Posterior vena cava (tissue), 2 donors: ENCODE measurements at places on chromosomes 13 and 19. TPM values are rescaled to one million over a fixed set of nuclear protein-coding genes. Genes with fewer than 3 reads are reported as not detected.
A peak's percentile ranks its signal among the peaks of the same experiment; 100 is the strongest.

Gene SIGLEC6
- total RNA-seq, result 0.86 TPM

Gene MBD3L2
- total RNA-seq, result not detected

Gene NDUFS7
- 55.1 TPM for total RNA-seq

Gene SRRM5
- 0.38 TPM for total RNA-seq

Gene RINL
- 5.8 TPM for total RNA-seq

Gene GARIN5A
- not detected for total RNA-seq

- DNase-seq, result no peak
Measured at GRCh38 chr13:46628622-46629365, 75.8 kb downstream of the LRCH1 start.

- no peak for DNase-seq
Measured at GRCh38 chr13:38301236-38301635, 48.4 kb upstream of the UFM1 start.

DNA sequence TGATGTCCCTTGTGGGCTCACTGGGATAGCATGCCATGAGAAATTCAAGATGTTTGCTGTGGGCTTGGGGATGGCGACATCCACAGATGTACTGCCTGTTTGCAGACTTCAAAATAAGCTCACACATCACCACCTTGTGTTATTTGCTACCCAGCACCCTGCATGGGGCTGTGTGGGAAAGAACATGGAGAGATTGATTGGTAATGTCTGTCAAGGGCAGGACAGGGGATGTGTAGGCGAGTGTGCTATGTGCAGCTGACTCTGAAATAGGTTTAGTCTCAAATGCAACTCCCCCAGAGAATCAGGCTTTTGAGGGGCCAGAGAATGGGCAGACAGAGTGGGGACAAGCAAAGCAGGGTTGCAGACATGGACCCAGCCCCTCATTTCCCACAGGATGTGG is 24.7 kb downstream of the PNPLA6 start:
- DNase-seq, result no peak

- DNase-seq, result no peak
Measured at GRCh38 chr19:1133471-1133929, 29.7 kb downstream of the GPX4 start.

- no peak for DNase-seq
Measured at GRCh38 chr13:83881917-83882605, at the start of gene SLITRK1. TSS of gene SLITRK1 (minus strand) at chr13:83882474. CDS start at chr13:83881507, 967 bp downstream.

- DNase-seq, result no peak
Measured at GRCh38 chr13:80559944-80560343, 219.0 kb upstream of the SPRY2 start.

DNA sequence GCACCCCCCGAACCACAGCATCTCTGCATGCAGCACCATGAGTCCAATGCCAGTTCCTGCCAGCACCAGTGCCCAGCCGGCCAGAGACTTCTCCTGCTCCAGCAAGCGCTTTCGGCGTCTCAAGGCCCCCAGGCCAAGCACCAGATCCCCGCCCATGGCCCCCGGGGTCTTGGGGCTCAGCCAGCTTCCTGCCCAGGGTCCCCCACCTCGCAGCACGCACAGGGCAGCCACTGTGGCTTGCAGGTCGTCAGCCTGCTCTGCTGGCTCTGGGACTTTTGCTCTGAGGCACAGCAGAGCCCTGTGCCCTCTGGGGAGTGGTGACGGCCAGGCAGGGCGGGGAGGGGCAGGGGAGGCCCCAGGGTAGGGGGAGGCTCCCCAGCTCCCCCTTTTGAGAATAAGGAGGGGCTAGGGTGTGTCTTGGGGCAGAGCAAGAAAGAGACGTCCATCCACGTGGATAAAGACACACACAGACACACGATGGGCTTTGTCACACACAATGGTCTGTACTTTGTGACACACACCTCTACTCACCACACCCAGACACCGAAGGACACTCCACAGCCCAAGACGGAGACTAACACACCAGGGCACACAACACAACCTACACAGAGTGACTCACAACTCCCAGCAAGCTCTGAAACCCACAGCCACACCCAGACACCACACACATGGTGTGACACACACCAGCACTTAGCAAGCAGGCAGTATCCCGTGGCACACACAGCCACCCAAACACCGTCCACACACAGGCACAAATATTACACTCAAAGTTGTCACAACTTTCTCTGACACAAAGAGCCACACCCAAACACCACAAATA is at the start of gene KCNN4:
TSS of gene KCNN4 (minus strand) at position 268 of the 820 bp plus-strand sequence. CDS start at position 156, 112 bp downstream.
- no peak for DNase-seq

DNA sequence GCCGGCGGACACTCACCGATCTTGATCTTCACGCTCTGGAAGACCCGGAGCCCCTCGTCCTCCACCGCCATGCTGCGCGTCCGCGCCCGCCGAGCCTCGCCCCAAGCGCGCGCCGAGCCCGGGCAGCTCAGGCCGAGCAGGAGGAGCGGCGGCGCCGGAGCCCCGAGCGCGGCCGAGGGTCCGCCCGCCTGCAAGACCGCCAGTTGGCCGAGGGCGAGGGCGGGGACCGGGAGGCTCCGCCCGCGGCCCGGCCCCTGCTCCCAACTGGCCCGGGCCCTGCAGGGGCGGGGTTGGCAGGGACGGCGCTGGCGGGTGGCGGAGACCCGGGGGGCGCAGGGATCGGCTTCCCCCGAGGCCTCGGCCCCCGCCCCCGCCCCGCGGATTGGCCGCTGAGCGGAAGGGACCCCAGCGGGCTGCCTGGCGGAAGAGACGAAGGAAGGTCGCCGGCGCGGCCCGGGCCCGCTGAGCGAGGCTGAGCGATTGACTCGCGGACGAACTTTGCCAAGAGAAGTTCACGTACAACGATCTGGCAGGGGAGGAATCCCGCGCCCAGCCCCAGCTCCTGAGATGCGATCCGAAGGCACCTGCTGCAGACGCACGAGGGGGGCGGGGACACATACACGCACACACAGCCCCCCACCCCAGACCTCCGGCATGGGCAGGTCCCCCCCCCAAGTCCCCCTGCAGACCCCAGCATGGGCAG is at the start of gene RASA3:
TSS of gene RASA3 (minus strand) at position 205 of the 703 bp plus-strand sequence. CDS start at position 71, 134 bp downstream.
- DNase-seq, result peak; percentile 93

GRCh38 chr13:62583466-62583865 is 1167.8 kb upstream of the PCDH20 start:
- DNase-seq, result no peak

GRCh38 chr19:13985771-13986347 is 20.3 kb downstream of the RFX1 start:
- DNase-seq, result no peak

DNA sequence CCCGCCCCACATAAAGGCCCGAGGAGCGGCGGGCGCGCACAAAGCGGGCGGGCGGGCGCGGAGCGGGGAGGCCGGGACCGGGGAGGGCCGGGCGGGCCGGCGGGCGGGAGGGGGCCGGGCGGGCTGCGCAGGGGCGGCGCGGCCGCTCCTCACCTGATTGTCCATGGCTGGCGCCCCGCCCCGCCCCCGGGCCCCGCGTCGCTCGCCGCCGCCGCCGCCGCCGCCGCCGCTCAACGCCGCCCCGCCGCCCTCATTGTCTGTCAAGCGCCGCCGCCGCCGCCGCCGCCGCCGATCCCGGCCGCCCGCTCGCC is 200 bp downstream of the MLLT1 start:
- no peak for DNase-seq

- DNase-seq, result no peak
Measured at GRCh38 chr13:99288089-99288488, 19.1 kb downstream of the GPR183 start.

DNA sequence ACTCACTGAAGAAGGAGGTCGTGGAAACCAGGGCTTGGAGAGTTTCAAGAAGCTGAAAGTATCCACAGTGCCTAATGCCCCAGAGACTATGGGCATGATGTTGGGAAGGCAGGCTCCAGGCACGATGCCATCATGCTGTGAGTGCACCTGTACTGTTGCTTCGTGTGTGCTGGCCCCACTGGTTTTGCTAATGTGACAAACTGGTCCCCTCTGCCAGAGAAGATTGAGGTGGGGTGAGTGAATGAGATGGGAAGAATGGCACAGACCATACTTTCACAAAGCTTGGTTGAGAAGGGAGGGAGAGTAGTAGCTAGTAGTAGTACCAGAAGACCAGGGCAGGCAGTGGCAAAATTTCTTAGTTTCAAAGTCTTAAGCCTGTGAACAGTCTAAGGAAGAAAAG is 19.0 kb upstream of the POP4 start:
- no peak for DNase-seq

DNA sequence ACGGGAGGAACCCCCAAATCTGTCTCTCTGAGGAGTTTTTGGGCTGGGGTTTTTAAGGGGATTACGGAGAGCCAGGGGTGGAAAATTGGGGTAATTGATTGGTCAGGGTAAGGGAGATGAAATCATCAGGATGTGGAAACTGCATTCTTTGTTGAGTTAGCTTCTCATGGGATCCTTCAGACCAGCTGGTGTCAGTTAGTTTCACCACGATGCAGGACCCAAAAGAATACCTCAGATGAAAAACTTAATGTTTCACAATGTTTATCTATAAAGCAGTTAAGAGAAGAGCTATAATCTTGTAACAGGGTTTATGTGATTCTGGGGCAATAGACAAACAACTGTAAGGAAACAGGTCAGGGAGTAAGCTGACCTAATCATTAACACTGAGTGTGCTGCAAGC is 230.8 kb downstream of the POU4F1 start:
- DNase-seq, result no peak

GRCh38 chr19:18756896-18757295 is 34.2 kb downstream of the COMP start:
- no peak for DNase-seq

- no peak for DNase-seq
Measured at GRCh38 chr13:24251525-24251924, 57.9 kb upstream of the C1QTNF9 start.

DNA sequence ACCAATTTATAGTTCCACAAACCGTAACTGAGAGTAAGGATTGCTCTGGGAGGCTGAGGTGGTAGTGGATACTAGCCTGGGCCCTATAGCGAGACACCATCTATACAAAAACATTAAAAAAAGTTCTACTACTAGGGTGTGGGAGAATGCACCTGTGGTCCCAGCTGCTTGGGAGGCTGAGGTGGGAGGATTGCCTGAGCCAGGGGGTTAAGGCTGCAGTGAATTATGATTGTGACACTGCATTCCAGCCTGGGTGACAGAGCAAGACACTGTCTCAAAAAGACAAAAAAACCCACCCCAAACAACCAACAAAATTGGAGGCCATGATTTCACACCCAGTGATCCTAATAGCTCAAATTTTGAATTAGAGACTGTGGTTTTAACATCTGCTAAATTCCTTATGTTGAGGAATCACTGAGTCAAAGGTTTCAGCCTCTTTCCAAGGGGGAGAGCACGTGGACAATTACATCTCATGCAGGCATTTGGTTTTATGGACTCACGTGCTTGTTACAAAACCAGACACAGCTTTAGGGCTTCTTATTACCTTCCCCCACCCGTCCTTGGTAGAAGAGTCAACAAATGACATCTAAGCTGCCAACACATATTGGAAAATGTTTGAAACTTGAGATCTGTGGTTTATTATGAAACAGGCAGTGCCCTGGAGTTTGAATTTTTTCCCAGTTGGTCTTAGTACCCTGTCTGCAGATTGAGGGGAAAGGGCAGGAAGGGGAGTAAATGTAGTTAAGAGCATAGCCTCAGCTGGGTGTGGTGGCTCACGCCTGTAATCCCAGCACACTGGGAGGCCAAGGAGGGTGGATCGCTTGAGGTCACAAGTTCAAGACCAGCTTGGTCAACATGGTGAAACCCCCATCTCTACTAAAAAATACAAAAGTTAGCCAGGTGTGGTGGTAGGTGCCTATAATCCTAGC is 18.5 kb downstream of the CYP2A6 start:
- DNase-seq, result no peak

DNA sequence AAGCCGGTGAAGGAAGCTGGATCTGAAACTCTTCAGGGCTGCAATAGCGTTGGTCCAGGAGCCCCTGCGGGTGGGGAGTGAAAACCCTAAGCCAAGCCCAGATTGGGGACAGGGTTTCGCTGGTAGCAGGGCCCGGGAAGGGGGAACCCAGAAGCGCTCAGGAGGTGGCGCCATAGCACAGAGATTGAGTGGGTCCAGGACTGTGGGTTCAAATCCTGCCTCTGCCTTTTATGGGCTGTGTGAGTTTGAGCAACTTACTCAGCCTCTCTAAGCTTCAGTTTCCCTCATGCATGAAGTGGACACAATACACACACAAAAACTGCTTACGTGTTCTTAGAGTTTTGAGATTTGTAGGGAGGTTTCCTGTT is 8.3 kb upstream of the SYCN start:
- no peak for DNase-seq

DNA sequence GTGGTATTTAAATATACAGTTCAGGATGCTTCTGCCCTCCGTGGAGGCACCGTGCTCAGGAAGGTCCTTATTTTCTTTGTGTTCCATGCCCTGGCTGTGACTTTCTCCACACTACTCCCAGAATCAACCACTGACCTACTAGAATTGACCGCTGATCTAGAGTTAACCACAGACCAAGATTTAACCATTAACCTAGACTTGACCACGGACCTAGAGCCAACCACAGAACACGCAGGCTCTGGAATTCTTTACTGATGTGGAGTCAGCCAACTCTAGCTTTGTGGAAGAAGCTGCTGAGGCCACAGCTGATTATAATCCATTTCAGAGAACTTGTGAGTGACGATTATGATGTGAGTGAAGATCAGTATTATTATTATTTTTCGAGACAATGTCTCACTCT is 18.0 kb downstream of the GTF2F2 start:
- no peak for DNase-seq

DNA sequence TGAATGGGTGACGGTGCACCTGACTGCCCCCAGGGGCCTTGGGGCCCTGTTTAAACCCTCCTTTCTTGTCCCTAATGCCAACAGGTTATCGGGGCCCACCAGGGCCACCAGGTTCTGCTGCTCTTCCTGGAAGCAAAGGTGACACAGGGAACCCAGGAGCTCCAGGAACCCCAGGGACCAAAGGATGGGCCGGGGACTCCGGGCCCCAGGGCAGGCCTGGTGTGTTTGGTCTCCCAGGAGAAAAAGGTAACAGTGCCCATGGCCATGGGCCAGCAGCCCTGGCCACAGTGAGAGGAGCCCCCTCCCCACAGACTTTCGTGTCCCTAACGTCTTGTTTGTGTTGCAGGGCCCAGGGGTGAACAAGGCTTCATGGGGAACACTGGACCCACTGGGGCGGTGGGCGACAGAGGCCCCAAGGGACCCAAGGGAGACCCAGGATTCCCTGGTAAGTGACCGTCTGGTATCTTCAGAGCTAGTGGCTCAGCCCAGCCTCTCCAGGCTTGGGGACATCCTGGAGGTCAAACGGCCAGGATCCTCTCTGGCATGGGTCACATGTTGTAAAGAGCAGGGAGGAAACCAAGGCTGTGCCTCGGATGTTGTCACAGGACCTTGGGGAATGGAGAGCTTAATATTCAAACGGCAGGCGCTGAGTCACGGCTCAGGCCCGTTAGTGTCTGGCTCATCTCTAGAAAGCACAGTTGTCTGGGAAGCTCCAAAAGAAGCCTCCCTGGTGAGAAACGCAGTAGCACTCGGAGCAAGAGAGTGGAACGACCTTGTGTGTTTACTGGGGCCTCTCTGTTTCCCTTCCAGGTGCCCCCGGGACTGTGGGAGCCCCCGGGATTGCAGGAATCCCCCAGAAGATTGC is 58.3 kb downstream of the RAB20 start:
- DNase-seq, result no peak
